ENCODE measurements at places on chromosomes 1 and 21. TPM values are rescaled to one million over a fixed set of nuclear protein-coding genes. Genes with fewer than 3 reads are reported as not detected.
A peak's percentile ranks its signal among the peaks of the same experiment; 100 is the strongest.

The NUP210L gene
- polyA plus RNA-seq, result 0.16 TPM

The ATP5PF gene
- polyA plus RNA-seq, result 260 TPM

DNA sequence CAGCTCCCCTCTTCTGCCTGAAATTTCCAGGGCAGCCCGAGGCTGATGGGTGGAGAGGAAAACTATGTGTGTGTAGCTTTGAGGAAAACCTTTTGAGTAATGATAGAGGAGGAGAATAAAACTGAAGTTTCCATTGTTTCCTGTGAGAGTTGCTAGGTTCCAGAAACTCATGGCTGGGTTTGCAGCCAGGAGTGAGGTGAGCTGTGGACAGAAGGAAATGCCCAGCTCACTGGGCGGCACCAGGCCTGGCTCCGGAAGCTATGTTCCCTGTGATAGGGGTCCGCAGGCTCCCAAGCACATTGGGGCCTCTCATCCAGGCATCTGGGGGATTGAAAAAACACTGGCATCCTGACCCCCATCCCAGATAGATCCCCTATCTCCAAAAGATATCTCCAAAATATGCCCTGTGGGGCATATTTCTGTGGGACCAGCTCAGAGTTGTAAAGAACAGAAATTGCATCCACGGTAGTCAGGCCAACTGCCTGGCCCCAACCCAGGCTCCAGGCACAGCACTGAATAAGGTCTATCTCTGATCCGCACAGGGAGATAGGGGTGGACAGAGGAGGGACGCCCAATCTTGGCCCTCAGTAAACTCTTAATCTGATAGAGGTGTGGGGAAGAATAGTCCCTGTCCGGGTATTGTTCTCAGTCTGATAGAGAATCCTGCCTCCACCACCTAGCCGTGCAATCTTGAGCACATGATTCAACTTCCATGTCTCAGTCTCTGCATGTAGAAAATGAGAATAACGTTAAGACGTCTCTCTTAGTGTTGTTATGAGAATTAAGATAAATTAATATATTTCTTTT is 1.8 kb upstream of the HSPG2 start:
- DNase-seq, result no peak

- no peak for DNase-seq
These were observed 156.6 kb downstream of the SIPA1L2 start for GRCh38 chr1:232473324-232473723.

- DNase-seq, result no peak
These were observed 12.7 kb downstream of the FASLG start for GRCh38 chr1:172671591-172671990.

DNA sequence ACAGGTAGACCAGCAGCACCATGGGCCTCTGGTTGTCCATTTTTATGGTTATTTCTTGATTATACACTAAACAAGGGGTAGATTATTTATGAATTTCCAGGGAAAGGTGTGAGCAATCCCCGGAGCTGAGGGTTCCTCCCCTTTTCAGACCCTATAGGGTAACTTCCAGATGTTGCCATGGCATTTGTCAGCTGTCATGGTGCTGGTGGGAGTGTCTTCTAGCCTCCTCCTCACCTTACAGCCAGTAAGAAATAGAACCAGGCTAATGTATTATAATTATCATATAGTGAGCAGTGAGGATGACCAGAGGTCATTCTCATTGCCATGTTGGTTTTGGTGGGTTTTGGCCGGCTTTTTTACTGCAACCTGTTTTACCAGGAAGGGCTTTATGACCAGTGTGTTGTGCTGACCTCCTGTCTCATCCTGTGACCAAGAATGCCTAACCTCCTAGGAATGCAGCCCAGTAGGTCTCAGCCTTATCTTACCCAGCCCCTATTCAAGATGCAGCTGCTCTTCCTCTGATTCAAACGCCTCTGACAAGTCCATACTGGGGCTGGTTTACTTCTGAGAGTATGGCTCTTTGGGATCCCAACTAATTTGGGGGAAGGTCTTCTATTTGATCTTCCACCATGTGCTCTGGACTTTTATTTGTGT is 13.5 kb upstream of the TINAGL1 start:
- no peak for DNase-seq

- peak; percentile 47 for DNase-seq
These were observed 35.8 kb upstream of the H6PD start for GRCh38 chr1:9198538-9199361.

DNA sequence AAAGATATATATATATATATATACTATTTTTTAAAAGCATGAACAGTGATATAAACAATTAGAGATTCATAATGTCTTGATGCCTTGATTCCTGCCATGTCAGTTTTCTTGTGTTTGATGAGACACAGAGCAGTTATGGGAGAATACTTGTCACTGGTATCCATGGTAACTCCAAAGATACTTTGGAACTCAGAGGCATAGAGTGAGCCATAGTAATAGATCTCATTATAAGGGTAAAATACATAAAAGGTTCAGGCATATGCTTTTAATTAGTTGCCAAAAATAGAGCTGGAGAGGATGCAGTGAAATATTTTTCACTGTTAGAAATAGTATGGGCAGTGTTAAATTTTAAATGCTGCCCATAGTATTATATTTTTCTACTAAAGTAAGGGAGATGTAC is 134.1 kb downstream of the SYT14 start:
- DNase-seq, result no peak
